ENCODE measurements at places on chromosomes 16 and 17.

DNA sequence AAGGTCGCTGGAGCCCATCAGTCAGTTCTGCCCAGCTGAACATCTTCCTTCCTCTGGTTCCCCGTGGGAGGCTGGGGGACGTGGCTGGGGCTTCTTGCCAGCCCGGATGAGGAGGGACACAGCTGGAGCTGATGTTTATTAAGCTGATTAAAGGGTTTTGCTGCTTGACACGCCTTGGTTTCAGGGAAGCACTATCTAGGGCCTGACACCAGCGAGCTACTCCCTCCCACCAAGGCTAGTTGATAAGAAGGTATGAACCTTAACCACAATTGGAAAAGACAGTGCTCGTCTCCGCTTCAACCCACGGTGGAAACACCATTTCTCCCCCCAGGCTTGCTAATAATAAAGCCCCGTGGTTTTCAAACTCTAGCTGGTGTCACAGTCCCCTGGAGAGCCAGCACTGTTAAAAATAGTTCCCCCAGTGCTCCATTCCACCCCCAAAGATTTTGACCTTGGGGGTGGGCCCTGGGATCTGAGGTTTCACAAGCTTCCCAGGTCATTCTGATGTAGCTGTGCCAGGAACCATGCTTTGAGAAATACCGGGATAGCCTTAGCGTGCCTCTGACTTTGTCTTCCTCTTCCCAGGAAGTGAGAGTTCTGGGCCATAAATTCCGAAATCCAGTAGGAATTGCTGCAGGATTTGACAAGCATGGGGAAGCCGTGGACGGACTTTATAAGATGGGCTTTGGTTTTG is 5.5 kb downstream of the DHODH start:
- no peak for DNase-seq

- DNase-seq = no peak
Measured at GRCh38 chr16:53745086-53745485, 41.1 kb downstream of the FTO start.

DNA sequence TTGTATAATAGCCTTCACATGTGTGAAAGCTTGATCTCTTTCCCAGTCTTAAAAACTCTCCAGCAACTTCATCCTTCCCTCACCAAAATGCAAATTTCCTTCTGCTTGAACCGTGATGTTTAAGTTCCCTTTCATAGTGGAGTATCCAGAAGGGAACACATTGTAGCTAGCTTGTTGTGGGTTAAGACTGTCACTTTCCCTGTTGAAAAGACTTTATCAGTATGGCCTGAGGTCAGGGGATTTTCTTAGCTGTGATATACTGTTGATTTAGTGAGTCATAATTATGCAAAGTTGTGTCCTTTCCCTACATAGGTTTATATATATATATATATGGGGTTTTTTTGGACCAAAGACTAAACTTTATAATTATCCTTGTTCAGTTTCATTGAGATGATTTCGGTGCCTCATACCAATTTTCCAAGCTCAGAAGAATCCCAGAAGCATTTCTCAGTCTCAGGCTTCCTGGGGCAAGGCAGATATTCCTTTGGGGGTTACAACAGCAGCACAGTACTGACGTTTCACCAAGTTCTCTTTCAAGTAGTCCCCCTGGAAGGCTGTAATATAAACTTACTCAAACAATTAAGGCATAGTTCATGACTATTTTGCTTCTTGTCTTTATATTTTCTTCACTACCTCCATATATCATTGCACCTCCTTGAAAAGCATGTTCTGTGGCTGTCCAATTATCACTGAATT is 35.7 kb downstream of the ESRP2 start:
- no peak for DNase-seq

- DNase-seq = no peak
Measured at GRCh38 chr17:66583112-66583748, 251.7 kb upstream of the CACNG5 start.

DNA sequence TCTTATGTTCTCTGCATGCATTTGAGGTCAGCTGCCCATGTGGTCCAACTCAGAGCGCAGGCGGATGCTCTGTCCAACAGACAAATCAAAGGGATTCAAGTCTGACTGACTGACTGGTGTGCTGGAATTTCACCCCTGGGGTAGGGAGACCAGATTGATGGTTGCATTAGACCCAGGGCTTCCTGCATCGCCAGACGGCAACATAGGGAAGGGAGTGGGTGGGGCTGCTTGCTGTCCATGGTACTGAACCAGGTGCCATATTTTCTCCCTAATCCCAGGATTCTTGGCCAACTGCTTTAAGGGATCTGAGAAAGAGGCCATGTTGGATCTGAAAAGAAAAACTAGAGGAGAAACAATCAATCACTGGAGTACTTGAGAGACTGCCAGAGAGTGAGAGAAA is 332.0 kb downstream of the XYLT1 start:
- DNase-seq = no peak

DNA sequence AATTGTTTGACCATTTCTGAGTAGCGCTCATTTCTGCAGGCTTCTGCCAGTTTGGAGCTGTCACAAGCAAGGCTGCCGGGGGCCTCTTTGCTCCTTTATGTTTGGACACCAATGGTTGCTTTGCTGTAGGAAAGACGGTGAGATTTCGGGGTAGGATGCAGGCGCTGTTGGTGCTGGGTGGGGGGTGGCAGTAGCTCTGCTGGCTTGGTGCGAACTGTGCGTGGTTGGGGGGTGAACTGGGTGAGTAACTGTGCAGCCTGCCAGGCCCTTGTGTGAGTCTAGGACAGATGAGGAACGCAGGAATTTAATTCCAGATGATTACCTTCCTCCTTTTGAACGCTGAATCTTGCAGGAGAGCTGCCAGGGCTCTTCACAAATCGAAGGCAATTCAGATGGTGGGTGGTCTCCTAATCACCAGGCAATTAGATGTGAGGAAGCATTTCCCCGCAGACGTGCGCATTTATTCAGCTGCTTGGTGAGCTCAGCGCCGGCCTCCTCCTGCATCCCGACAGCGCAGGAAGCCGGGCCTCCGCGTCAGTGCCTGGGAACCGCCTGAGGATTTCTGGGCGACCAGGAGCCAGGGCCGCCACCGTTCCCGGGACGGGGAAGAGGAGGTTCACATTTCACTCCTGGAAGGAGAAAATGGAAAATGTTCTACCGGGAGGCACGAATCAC is 154.4 kb downstream of the FOXL1 start:
- DNase-seq = no peak

GRCh38 chr16:80912651-80913050 is 94.0 kb downstream of the CMC2 start:
- no peak for DNase-seq

DNA sequence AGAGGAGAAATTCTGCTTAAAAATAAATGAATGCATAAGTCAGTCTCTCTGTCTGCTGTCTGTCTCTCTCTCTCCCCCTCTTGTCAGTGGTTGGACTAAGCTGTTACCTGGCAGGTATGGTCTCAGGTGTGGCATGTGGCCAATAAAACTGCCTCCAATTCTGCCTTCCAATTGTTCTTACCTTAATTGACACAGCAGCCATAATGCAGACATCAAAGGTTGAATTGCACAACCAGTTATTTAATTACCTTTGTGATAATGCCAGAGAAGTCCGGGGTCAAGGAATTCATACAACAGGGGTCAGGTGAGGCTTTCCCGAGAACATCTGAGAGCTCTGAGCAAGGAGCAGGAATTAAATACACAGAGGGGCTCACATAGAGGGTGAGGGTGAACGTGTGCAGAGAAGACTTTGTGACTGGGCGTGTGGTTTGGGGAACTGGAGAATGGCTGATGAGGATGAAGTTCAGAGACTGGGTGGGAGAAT is 78.8 kb upstream of the CDYL2 start:
- no peak for DNase-seq

DNA sequence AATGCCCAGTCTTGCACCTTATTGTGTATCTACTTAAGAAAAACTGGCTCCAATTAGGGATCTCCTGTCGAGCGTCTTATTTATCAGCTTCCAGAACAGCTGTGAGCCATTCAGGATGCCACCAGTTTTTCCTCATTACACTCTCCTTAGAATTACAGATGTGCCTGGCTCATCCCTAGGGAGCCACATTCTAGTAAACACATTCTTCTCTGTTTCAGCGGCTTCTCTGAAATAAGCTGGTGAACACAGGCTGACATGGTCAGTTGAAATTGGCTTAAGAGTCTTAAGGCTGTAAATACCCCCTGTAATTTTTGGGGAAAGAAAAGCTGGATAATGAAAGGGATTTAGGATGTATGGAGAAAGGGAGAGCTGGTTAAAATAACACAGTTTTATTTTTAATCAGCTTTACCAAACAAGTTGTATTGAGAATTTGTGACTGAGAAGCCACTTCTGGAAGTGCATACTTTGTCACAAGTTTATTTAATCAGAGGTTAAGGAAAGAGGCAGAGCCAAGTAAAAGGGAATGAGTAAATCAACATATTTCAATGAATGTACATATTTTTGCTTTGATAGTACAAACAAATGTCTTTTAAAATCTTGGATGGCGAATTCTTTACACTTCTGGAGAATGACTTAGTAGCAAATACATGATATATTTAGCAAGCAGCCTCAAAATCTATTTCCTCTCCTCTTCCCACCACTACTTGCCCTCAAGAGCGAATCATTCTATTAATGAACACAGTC is 562.0 kb upstream of the GOT2 start:
- DNase-seq = no peak

- no peak for DNase-seq
Measured at GRCh38 chr17:15236281-15237105, 28.6 kb downstream of the PMP22 start.

DNA sequence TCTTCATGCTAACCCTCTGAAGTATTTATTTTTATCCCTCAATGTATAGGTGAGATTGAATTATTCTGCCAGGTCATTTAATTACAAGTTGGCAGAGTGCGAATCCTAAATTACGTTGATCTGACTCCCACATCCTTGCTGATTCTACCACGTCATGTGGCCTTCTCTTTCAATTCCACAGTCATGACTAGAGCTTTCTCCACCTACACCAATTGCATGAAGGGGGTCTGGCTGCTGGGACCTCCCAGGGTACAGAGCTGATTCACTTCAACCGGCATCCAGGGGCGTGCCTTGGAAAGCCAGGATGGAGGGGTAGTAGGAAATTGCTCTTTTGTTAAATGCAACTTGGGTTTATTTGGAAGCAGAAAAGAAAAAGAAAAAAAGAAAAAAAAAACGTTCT is 41.1 kb upstream of the CDH13 start:
- no peak for DNase-seq

DNA sequence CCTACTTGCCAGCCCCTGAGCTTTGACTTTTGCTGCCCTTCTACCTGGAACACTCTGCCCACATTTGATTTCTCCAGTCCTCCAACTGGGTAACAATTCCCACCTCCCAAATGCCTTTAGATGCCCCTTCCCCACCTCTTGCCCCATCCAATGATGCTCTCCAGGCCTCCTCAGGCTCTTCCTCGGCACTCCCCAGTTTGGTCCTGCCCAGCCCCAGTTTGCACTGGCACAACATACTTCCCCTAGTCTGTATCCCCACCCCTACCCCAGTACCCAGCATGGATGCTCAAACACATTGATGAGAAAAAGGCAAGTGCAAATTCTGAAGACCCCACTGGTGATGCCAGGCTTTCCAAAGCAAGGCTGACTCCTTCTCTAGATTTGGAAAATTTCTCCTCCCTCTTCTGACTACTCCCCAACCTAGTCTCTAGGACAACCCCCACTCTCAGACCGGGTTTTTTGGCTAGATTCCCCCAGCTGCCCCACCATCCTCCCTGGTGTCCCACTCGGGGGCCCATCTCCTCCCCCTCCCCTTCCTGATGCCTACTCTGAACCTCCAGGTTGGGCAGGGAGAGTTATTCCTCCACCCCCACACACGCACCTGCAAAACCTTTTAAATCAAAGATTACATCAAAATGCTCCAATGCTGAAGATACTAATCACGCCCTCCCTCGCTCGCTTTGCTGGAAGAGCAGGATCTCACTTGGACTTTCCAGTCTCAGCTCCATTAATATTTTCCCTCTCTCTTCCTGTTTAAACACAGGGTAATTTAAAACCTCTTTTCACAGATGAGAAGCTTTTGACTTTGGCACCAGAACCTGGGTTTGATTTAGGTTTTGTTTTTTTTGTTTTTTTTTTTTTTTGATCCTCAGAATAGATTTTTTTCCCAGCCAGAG is 94.9 kb downstream of the TMEM132E start:
- DNase-seq = no peak

Data from activated CD8-positive, alpha-beta memory T cell treated with anti-CD3 and anti-CD28 coated beads for 1 hour (primary cell).